Fibroblast of skin of left biceps (primary cell): ENCODE measurements at places on chromosomes 4 and X.

GRCh38 chr4:26239801-26240200 lies 81.0 kb upstream of the RBPJ start:
- no peak for DNase-seq

GRCh38 chr4:164304101-164304639 lies 449.8 kb upstream of the SMIM31 start:
- no peak for DNase-seq

GRCh38 chr4:133273401-133273800 lies 124.3 kb downstream of the PCDH10 start:
- no peak for DNase-seq

DNA sequence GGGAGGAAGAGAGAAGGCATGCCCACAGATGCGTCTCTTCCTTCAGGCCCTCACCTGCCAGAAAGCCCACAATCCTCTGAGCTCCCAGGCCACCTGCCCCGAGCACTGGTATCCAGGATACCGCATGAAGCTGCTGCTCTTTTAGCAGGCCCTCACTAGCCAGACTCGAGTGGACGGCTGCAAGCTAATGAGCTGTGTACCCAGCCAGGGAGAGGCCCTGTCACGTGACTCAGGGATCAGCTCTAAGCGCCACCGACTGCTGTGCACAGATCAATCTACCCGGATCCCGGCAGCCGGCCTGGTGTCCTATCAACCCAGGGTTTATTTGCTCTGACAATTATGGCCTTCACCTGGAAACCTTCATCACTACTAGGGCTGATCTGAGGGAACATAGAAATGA lies 39.0 kb downstream of the BCOR start:
- no peak for DNase-seq

DNA sequence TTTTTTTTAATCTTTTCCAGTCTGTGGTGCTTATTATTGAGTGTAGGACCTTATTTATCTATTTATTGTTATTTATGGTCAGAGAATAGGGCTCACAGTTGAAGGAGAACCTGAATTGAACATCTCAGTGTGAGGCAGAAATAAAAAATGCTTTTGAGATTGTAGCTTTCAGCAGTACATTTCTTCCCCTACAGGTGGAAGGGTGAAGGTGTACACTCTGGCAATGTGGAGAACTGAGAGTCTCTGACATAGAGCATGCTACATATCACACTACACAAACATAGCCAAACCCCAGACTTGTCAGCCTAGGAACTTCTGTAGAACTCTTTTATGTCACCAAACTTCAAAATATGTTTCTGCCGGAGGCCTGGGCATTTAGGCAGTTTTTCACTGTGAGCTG lies 140.2 kb downstream of the STIM2 start:
- DNase-seq = no peak

DNA sequence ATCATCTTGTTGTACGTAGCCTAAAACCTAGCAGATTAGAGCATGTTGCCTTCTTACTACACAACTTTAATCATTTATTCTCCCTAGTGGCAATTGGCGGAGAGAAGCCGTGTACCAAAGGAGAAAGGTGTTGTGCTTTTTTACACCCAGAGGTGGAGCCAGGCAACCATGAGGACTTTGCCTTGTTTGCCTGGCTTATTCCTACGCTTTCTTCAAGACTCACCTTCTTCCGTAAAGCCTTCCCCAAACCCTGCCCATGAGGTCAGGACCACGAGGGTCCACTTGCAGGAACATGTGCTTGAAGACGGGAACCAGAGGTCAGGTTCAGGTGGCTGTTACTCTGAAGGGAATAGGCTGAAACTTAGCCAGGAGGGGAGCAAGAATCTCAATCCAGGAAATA lies 290.5 kb downstream of the RAB28 start:
- no peak for DNase-seq

DNA sequence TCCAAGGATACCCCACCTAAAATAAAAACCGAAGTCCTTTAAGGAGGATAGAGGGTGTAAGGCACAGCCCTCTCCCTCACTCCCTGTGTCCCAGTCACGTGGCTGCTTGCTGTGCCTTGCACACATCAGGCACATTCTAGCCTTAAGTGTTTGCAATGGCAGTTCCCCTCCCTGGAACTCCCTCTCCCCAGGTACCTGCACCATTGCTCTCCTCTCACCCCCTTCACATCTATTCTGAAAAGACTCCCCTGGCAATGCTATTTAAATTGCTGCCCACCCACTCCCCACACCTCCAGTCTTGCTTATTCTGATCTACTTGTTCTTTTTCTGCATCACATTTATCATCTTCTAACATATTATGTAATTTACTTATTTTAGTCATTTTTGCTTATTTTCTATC lies 91.6 kb upstream of the LNX1 start:
- DNase-seq = no peak

DNA sequence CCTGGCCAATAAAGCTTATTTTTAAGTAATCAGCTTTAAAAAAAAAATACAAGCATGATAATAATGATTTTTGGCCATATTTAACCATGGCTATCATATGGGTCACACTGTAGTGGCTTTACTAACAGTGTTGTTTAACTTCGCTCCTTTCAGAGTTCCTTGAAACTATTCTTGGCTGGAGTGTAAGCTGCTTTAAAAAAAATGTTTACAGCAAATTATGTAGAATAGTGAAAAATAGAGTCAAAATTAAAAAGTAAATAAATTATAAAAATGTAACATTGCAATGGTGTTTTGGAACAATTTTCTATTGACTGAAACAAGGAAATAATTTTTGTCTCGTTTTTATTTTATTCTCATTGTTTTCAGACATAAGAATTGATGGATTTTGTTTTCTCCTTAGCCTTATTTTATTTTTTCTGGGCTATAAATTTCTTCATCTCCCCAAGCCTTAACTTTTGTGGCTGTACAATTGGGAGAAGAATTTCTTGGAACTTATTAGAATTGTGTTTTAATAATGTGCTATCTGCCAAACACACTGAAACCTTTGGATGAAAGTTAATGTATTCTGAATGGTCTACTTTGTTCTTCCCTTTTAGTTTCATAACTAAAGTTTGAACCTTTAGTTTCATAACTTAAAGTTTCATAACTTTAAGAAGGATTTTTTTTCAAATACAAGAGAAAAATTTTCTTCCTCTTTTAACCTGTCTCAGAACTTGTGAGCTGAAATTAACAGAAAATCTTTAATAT lies 182.0 kb downstream of the ARHGAP24 start:
- DNase-seq = no peak

GRCh38 chrX:112889400-112889799 lies 48.8 kb upstream of the AMOT start:
- no peak for DNase-seq

DNA sequence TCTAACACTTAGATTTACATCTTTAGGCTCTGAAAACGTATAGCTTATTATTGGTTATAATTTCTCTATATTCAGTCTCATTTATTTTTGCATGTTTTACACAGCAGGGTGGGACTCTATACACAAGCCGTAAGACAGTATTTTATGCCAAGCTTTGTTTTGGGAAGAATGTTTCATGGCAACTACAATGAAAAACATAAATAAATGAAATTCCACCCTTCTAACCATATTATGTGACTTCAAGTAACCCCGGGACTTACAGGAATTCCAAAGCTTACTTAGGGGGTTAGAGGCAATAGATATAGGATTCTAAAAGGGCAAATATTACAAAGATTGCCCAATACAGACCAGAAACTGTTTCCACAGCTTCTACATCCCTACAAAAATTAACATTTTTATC lies 370.9 kb downstream of the PRR32 start:
- DNase-seq = no peak

DNA sequence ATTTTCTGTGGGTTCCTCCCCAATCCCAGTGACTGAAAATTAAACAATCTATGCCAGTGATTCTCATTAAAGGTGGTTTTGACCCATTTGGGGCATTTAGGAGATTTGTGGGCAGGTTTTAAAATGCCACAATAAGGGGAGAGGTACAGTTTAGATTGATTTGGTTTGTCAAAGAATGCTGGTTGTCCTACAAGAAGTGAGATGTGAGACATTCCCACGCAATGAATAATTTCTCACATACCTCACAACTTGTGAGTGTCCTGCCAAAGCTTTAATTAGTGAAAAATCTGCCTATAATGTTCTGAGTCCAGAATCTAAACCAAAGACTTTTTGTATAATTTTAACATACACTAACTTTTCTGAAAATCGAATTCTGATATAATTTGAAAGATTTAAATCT lies 199.4 kb downstream of the MAPK10 start:
- DNase-seq = no peak

- DNase-seq = no peak
These were observed 83.1 kb upstream of the SPIN4 start for GRCh38 chrX:63434206-63434605.

GRCh38 chr4:95095348-95095974 lies 337.7 kb downstream of the BMPR1B start:
- DNase-seq = peak; percentile 25

- peak; percentile 28 for DNase-seq
These were observed 449.6 kb downstream of the GLUD2 start for GRCh38 chrX:121496966-121497365.

DNA sequence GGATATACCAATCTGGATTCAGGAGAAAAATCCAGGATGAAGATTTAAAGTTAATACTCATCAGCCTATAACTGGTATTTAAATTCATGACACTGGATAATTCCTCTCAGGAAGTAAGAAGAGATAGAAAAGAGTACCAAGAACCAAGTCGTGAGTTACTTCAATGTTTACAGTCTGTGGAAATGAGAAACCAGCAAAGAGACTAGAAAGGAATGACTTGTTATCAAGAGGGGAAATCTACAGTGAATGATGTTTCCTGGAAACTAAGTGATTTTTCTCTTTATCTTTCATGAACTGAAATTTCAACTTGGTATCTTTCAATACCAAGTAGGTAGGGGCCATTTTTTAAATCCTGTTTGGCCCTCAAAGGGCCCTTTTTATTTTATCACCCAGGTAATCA lies 217.9 kb upstream of the AFF2 start:
- no peak for DNase-seq

GRCh38 chrX:153029875-153030274 lies 26.4 kb upstream of the PNMA3 start:
- DNase-seq = no peak

DNA sequence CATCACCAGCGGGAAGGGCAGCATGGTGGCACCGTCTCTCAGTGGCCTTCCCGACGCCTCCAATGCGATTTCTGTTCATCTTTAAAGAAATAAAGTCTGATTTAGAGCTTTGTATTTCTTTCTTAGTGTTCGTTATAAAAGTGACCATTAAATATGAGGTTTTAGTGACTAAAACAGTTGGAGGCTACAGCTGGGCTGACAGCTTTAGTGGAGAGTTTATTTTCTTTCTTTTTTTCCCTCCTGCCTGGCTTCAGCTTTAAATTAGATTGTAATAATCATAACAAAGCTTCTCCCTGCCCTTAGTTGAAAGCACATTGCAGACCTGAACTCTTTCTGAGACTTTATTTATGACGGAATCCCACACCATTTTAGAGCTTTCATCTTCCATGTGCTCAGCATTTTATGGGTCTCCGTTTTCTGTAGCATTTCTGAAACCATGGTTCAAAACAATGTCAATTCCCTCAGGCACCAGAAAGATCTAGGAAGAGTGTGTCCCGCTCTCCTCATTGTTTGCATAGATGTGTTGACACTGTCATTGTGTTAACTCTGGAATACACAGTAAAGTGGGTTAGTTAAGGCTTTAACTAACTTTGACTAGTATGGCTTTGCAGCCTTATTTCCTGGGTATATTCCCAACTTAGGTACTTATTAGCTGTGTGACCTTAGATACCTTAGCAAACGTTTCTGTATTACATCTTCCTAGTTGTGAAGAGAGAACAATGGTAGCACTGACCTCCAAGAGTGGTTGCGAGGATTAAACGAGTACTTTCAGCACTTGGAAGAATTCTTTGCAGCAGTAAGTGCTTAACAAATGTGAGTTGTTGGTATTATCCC lies 97.4 kb upstream of the PGRMC2 start:
- no peak for DNase-seq

DNA sequence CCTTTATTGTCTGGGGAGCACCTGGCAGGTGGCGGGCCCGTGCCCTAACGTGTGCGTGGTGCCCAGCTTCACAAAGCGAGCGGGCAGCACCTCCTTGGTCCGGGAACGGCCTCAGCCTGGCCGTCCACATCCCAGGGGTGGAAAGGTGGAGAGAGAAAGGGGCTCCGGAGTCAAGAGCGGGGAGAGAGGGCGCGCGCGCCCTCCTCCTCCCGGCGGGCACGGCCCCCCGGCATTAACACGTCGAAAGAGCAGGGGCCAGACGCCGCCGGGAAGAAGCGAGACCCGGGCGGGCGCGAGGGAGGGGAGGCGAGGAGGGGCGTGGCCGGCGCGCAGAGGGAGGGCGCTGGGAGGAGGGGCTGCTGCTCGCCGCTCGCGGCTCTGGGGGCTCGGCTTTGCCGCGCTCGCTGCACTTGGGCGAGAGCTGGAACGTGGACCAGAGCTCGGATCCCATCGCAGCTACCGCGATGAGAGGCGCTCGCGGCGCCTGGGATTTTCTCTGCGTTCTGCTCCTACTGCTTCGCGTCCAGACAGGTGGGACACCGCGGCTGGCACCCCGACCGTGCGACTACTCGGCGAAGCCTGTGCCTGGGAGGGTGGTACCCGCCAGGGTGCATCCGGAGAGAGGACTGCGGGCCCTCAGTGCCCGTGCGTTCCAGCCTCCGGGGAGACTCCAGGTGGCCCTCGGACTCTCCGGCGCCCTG lies at the start of gene KIT:
TSS of gene KIT (plus strand) at position 407 of the 701 bp plus-strand sequence. CDS start at position 465, 58 bp downstream.
- no peak for DNase-seq

DNA sequence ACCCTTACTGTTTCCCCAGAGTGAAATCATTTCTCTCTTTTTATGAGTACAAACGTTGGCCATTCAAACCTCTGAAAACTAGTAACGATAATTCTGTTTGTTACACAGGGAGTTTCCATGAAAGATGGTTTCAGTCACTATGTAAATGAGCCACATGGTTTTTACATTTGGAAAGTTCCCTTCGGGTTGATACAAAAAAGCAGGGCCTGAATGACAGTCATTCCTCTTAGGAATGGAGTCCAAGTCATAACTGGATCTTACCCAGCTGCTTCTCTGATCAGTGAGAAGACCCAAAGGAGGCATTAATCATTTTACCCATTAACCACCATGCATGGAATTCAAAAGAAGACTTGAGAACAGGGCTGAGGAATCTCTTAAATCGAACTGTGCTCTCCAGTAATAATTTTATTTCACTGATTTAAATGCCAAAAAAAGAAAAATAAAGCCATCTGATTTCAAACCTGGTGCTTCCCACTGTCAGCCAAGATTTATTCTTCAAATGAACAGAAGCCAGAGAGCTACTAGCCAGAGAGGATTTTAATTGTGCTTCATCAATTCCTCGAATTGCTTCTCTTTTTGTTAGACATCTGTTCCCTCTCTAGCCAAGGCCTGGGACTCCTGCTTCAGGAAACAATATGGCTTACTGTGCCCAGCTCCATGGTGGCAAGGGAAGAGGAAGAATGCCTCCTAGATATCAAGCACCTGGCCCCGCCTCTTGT lies 3.2 kb downstream of the SOWAHB start:
- no peak for DNase-seq

GRCh38 chrX:110293658-110294057 lies 24.2 kb downstream of the AMMECR1 start:
- no peak for DNase-seq

DNA sequence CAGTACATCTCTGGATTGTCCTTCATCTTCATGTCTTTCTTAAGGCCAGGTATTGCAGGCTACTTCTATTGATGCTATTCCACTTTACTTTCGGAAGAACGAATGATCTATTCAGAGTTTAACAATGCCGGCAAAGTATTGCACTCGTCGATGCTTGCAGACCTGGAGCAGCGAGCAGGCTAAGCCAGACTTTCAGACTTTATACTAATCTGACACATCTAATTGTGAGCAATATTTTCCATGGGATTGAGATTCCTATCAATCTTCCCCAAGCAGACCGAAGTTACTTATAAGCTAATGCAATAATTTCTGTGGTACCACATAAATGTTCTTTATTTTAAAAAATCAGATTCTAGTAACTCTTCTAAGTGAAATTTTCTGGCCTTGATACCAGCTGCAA lies 1.6 kb downstream of the EMCN start:
- no peak for DNase-seq

- peak; percentile 39 for DNase-seq
These were observed 474.3 kb upstream of the FTHL17 start for GRCh38 chrX:31546126-31546525.
